ENCODE measurements at places on chromosomes 2 and 18.

GRCh38 chr2:46269544-46270273, 27.5 kb upstream of the EPAS1 start:
- DNase-seq, result no peak

GRCh38 chr2:64932371-64933216, 56.6 kb upstream of the SLC1A4 start:
- no peak for DNase-seq

DNA sequence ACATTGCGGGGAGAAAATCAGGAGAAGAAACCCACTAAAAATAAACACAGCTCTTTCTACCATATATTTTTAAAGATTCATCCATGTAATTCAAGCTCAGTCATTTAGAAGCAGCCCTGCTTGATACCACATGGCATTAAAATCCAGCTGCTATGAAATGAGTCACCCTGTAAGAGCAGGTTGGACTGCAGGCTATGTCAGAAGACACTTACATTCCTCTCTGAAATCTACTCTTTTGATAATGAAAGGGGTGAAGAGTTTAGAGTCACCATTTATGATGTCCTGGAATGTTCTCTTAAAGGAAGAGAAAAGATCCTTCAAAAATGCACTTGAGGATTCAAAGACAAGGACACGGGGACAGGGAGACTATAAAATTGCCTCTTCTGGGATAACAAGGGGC, 100.6 kb upstream of the APCDD1 start:
- DNase-seq, result no peak

DNA sequence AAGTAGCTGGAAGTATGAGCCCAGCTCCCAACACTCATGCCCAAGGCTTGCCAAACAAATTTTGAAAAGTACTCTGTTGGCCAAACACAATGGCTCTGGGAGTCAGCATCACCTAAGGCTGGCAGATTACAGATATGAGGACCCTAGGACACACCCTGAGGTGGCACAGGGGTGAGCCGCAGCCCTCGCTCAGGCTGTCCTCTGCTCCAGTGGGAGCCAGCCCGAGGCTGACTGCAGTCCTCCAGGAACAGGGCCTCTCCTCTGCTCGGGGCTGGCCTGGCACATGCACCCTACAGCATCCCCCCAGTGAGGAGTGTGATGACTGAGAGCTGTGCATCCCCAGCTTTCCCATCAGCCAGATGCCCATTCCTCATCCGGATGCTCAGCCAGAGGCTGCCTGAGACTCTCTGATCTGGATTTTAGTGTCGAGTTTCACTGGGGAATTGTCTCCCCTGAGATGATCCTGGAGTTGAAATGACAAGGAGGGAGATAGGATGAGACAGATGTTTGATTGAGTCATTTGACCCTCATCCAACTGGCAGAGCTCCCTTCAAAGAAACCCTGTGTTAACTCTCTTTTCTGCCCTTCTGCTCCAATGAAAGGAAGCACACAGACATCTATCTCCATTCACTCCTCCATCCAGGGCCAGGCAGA, 269.3 kb upstream of the NCKAP5 start:
- DNase-seq, result no peak

GRCh38 chr2:207683879-207684627, 27.4 kb upstream of the CCNYL1 start:
- DNase-seq, result no peak

- peak; percentile 83 for DNase-seq
These were observed at the start of gene SAP130 for GRCh38 chr2:128027801-128028667. Gene SAP130 (minus strand): TSS chr2:128028059. CDS start chr2:128026292, 1,767 bp downstream.

DNA sequence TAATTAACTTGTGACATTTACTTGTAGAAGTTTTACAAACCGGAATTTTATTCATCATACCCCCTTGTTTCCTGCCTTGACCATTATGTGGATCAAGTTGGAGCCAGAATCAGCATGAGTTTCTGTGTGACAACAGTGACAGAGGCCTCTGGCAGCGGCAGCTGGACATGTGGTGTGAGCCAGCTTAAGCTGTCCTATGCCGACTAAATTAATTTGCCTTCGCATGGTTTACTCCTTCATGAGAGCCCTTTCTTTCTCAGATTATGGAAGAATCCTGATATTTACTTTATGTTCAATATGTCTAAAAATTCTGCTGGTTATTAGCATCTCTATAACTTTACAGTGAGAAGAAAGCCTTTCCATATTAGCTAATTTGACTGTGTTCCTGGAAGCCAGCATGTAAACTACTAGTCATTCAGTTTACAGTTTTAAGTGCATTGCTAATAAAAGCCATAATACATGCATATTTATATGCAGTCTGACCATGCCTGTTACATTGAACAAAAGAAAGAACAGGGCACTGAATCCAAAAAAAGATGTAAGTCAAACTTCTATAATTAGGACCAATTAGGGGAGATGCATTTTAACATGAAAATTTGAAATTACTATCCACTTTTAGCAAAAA, 495.8 kb upstream of the ACVR2A start:
- no peak for DNase-seq

GRCh38 chr18:22423878-22424564, 6.3 kb upstream of the CTAGE1 start:
- DNase-seq, result no peak

DNA sequence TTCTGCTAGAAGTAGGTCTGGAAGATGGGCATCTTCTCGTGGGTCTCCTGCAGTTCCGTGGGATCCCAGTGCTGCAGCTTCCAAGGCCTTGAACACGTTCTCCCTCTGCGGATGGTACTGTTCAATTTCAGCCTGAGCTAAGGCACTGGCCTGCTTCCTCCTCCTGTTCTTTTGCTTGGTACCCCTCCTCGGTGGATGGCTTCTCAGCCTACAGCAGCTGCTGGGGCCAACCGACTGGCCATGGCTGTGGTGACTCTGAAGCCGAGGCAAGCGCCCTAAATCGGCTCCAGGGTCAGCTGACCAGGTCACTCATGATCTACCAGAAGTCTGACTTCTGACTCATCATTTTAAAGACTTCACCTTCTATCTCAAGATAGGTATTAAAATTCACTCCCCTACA, 150.2 kb downstream of the NBAS start:
- DNase-seq, result no peak

DNA sequence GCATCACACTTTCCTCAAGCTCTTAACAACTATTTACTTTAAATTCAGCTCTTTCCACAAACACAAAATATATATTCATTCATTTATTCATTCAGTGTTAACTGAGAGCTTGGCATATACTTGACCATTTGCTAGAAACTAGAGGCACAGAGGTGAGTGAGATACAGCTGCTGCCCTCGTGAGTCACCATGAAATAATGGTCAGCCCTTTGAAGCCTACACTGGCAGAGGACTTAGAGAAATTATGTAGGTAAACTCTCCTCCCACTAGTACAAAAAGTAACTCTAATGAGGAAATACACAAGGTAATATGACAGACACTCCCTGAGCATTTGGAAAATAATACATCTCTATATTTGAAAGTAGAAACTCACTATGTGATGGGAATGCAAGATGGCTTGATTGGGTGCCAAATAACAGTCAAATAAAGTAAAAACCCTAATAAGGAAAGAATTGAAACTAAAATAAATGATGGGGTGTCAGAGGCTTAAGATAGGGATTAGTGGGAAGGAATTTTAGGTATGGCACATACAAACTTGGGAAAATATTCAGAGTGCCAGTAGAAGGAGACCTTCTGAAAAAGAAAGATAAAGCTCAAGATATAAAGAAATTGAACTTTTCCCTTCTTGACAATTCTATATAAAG, 61.1 kb downstream of the ANTXR1 start:
- DNase-seq, result no peak

DNA sequence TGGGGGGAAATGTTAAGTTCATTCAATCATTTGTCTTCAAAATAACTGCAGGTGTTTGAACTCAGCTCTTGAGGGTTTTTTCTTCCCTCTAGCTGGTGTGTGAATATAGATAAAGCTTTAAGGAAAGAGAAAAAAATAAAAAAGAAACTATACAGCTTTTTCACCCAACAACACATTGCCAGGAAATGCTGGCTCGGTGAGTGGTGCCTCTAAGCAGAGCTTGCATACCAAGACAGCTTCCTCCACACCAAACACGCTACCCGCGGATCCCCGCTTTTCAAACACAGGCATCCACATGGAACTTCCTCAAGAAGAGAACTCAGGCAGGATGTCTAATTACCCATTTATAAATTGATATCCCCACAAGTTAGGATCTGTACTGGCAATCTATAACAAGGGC, 69.8 kb upstream of the TANK start:
- no peak for DNase-seq

- no peak for DNase-seq
These were observed 397.3 kb downstream of the GRB14 start for GRCh38 chr2:164224007-164224406.

- no peak for DNase-seq
These were observed 218.5 kb downstream of the TFCP2L1 start for GRCh38 chr2:121066526-121066925.

DNA sequence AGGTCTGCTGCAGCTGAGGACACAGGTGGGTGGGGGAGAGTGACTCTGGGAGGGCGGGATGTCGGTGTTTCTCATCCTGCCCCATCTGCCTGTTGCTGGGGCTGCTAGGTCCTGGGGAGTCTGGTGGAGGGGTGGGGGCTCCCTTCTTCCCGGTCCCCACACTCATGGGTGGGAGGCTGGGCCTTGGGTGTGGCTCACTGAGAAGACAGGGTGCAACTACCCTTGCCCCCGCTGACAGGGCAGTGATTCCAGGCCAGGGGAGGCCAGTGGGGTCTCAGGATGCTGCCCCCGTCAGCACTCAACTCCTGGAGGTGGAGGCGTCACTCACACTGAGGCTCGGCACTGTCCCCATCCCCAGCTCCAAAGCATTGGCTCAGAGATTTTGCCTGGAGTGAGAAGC, 7.7 kb upstream of the NFATC1 start:
- DNase-seq, result no peak

GRCh38 chr2:106956879-106957278, 70.9 kb upstream of the ST6GAL2 start:
- DNase-seq, result no peak

DNA sequence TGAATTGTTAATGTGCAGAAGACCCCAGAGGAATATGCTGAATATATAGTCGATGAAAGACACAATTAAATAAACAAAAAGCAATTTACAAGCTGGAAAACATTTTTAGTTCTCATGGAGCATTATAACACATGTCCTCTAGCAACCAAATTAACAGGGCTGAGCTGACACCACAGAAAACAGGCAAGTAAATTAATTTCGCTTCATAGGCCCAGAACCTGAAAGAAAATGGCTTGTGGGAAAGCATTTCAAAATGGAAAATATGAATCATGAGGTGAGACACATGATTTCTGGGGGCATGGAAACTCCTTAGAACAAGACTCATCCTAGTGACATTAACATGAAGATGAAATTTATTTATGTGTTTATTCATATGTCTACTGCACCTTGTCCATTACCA, 25.0 kb upstream of the RNF152 start:
- no peak for DNase-seq

GRCh38 chr2:203984-204383, 59.8 kb downstream of the SH3YL1 start:
- DNase-seq, result no peak

GRCh38 chr2:39538718-39539117, 101.6 kb upstream of the MAP4K3 start:
- DNase-seq, result no peak

DNA sequence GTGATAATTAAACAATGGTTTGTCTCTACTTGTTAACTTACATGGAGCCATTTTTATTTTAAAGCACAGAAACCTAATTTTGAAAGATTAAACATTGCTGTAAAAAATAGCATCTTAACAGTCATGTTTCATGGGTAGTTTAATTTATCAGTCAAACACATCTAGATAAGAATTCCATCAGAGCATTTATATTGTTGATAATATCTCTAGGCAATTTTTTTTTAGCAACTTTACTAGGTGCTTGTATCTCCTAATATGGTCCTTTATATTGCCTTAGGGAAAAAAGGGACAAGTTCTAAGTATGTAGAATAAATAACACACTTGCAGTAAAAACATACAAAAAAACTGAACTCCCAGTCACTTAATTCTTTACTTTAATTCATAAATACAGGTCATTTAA, 863 bp downstream of the CSRNP3 start:
- no peak for DNase-seq

DNA sequence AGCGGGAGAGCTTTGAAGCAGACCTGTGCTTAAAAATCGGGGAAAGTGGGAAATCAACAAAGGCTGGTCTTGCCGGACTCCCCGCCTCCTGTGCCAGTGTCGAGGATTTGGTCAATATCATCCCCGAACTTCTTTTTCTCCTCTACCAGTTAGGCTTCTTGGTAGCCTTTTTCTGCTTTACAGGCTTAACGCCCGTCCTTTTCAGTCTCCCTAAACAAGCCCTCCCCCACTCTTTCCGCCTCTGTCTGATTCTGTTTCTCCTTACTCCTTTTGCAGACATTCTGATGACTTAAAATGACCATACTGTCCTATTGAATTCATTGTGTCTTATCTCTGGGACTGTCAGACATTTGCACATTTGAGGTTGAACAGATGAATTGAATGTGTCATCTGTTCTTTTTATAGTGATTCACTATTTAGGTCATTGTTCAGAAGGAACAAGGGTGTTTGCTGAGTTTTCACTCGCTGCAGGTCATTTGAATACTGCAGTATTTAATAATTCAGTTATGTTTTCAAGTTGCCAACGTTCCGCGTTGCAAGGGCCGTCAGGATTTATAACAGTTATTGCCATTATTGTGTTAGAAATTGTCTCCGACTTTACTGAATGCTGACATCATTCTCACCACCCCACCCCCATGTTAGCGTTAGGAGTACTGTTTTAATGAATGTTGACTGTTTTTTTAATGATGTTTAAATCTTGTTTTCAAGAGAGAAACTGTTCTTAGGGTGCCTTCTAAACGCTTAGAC, 1.1 kb downstream of the ITGAV start:
- DNase-seq, result peak; percentile 63

DNA sequence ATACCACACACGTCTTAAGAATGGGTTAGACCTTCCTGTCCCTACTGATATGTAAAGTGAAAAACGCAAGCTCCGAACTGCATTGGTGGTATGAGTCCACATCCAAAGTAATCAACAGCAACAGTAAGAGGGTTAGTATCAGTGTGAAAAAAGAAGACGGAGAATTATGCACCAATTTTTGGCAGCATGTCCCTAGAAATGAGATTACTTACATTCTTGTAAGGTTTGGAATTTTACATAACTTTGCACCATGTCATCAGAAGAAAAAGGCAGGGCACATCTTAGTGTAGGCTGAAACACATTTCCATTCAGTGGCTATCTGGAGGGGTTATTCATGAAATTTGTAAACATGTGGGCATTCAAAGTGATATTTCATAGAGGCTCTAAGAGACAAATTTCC, 88.2 kb downstream of the LONRF2 start:
- DNase-seq, result no peak

Data from NCI-H526 (cell line).